ENCODE measurements at places on chromosomes 3 and 15.
A peak's percentile ranks its signal among the peaks of the same experiment; 100 is the strongest.

DNA sequence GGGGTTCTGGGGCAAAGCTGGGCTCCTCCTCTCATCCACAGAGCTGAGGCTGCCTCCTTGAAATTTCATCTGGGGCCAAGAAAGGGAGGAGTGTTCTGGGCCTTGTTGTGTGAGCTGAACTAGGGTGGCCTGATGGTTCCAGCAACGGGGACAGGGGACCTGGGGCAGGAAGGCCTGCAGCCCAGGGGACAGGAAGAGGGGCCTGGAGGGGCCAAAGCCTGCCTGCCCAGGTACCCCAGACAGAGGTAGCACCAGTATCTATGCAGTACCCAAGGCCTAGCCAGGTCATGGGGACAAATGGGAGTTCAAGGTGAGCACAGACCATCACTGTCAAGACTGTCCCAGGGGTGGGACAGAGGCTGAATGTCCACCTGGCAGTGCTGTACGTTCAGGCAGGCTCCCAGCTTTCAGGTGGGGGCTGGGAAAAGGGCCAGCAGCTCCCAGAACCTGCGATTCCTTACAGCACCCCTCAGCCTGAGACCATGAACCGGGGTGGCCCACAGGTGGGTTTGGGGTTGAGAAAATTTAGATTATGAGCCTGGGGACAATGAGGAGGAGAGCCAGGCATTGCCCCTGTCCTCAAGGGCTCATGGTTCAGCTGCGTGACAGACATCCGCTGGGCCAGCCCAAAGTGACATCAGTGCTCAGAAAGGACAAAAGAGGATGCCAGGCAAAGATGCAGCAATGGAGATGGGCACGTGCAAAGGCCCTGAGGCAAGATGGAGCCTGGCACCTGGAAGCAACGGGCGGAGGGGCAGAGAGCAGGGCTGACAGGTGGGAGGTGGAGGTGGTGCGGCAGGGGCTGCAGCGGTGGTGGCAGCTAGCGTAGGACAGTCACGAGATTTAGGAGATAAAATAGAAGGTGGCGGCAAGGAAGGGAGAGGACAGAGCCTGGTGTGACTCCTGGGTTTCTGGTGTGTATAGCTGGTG, 28.0 kb downstream of the PSTPIP1 start:
- no peaks in the 10 kb centered on the region for H3K27me3 ChIP-seq

GRCh38 chr3:12287727-12288181, 1.1 kb upstream of the PPARG start:
- H3K27ac ChIP-seq, result no peak overlapping the region
- no peak overlapping the region for H3K4me3 ChIP-seq
- H3K4me1 ChIP-seq, result no peaks in the 10 kb centered on the region
- no peak for DNase-seq

- peaks cover 27% of the 10 kb centered on the region for H3K4me1 ChIP-seq
- H3K27me3 ChIP-seq, result no peaks in the 10 kb centered on the region
- no peak overlapping the region for H3K4me3 ChIP-seq
Observed at GRCh38 chr15:59191855-59192237, 14.8 kb upstream of the LDHAL6B start.

DNA sequence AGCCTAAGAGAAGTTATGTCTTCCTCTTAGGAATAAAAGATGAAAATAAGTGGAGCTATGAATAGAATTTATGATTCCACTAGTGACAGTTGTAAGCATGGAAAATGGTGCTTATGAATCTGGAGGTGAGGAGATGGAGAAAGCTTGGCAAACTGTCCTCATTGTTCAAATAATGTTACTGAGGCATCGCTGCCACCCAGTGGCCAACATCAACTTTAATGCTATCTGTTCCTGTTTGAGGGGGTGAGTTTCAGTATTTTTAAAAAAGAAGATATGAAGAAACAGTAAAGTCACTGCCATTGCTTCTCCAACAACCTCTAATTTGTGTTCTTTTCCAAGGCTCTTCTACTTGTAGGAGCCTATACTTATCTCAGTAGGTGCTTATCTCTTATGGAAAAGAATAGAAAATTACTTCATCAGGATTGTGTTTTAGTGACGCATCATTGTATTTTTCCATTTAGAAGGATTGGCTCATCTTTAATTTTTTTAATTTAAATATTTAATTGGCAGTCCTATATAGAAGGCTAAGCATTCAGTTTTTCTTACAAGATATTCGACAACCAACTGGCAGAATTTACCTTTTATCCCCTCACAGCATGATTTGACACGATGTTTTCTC, 260.4 kb upstream of the P2RY1 start:
- DNase-seq, result peak; percentile 78
- H3K27me3 ChIP-seq, result no peaks in the 10 kb centered on the region
- no peak overlapping the region for H3K27ac ChIP-seq
- H3K4me3 ChIP-seq, result no peak overlapping the region
- no peaks in the 10 kb centered on the region for H3K36me3 ChIP-seq

- DNase-seq, result no peak
- no peak overlapping the region for H3K4me3 ChIP-seq
- peaks cover 11% of the 10 kb centered on the region for H3K27me3 ChIP-seq
- no peak overlapping the region for H3K27ac ChIP-seq
Observed at GRCh38 chr3:126972866-126973265, 10.0 kb upstream of the PLXNA1 start.

DNA sequence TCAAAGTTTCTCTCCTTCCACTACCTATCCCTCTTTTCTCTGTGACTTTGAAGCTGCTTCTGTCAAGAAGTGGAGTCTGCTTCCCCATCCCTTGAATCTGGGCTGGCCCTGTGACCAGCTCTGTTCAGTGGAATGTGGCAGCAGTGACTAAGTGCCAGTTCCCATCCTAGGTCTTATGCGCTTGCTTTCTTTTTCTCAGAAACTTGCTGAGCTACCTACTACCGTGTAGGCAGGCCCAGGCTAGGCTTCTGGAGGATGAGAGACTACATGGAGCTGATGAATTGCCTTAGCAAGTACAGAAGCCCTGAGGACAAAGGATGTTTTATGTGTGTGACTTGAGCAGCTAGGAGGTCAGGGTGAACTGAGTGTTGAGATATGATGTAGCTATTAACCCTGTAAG, 123.2 kb downstream of the PDCD6IP start:
- no peaks in the 10 kb centered on the region for H3K27me3 ChIP-seq
- no peaks in the 10 kb centered on the region for H3K4me1 ChIP-seq
- no peak overlapping the region for H3K27ac ChIP-seq
- H3K36me3 ChIP-seq, result no peaks in the 10 kb centered on the region
- H3K4me3 ChIP-seq, result no peak overlapping the region

DNA sequence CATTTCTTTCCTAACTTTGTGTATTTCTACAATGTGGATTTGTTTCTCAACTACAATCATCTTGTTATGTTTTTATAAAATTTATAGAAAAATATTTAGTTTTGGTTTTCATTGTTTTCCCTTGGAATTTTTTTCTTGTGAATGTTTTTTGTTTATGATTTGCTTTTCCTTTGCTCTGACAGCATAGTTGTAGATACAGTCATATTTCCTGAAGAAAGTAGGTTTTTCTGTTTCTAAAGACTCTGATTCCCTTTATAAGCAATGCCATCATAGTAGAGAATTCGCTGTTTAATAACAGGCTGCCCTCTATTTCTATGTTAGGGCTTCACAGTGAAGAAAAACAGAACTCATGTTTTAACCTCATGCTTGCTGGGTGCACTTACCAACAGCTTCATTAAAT, 482.3 kb downstream of the ZBBX start:
- H3K27ac ChIP-seq, result no peak overlapping the region
- H3K27me3 ChIP-seq, result no peaks in the 10 kb centered on the region
- H3K4me3 ChIP-seq, result no peak overlapping the region
- H3K4me1 ChIP-seq, result no peaks in the 10 kb centered on the region
- no peak for DNase-seq

DNA sequence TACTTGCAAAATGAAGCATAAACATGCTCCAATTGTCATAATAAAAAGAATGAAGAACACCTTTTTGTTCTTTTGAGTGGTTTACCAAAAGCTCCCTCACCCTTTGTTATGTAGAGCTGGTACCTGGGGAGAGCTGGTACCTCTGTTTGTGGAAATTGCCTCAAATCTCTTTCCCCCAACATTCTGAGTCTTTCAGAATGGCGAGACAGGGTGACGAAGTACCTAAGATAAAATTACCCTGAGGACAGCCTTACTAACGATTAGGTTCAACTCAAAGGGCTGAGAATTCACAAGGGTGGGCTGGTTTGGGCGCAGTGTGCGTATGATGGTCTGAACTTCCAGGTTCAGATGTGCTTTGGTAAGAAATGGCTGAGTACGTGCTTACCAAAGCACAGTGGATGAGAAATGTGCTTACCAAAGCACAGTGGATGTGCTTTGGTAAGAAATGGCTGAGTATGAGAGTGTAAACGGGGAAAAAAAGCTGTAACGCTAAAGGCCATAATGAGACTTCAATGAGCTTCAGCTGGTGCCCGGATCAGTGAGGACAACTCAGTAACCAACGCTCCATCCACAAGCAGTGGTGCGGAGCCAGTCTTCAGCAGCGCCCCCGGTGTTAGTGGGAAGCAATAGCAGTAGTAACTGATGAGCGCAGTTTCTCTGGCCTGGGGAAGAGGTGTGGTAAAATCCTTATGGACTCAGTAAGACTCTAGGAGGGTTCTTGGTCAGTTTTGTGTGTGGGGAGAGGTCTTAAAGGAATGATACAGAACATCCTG, 72.3 kb upstream of the LRIG1 start:
- peaks cover 4% of the 10 kb centered on the region for H3K27me3 ChIP-seq
- H3K36me3 ChIP-seq, result no peaks in the 10 kb centered on the region
- H3K4me1 ChIP-seq, result no peaks in the 10 kb centered on the region
- no peak overlapping the region for H3K27ac ChIP-seq

GRCh38 chr3:41120460-41120859, 78.8 kb upstream of the CTNNB1 start:
- peaks cover 17% of the 10 kb centered on the region for H3K4me1 ChIP-seq
- no peak for DNase-seq
- no peak overlapping the region for H3K4me3 ChIP-seq
- no peaks in the 10 kb centered on the region for H3K36me3 ChIP-seq
- H3K27ac ChIP-seq, result no peak overlapping the region

GRCh38 chr15:67048281-67049279, 16.8 kb upstream of the SMAD3 start:
- DNase-seq, result peak; percentile 68
- no peak overlapping the region for H3K4me3 ChIP-seq
- H3K4me1 ChIP-seq, result peaks cover 29% of the 10 kb centered on the region
- H3K27ac ChIP-seq, result peak overlapping the region; percentile 93

- no peak overlapping the region for H3K4me3 ChIP-seq
- H3K27ac ChIP-seq, result no peak overlapping the region
- H3K36me3 ChIP-seq, result no peaks in the 10 kb centered on the region
- no peaks in the 10 kb centered on the region for H3K27me3 ChIP-seq
- H3K4me1 ChIP-seq, result peaks cover 5% of the 10 kb centered on the region
Observed at GRCh38 chr3:120171134-120171873, 77.1 kb upstream of the GSK3B start.

GRCh38 chr3:128313935-128314334, 152.8 kb downstream of the DNAJB8 start:
- no peaks in the 10 kb centered on the region for H3K36me3 ChIP-seq
- DNase-seq, result no peak
- no peaks in the 10 kb centered on the region for H3K27me3 ChIP-seq
- H3K27ac ChIP-seq, result no peak overlapping the region
- no peaks in the 10 kb centered on the region for H3K4me1 ChIP-seq
- no peak overlapping the region for H3K4me3 ChIP-seq

- no peak overlapping the region for H3K4me3 ChIP-seq
- H3K36me3 ChIP-seq, result no peaks in the 10 kb centered on the region
- DNase-seq, result peak; percentile 88
- no peaks in the 10 kb centered on the region for H3K27me3 ChIP-seq
Observed at GRCh38 chr3:17039594-17039993, 154.8 kb downstream of the PLCL2 start.

- H3K27me3 ChIP-seq, result no peaks in the 10 kb centered on the region
- no peak overlapping the region for H3K27ac ChIP-seq
- no peak overlapping the region for H3K4me3 ChIP-seq
- H3K36me3 ChIP-seq, result no peaks in the 10 kb centered on the region
- H3K4me1 ChIP-seq, result no peaks in the 10 kb centered on the region
Observed at GRCh38 chr3:136428167-136428566, 178.0 kb downstream of the PCCB start.

Measured in endothelial cell of umbilical vein (primary cell).